ENCODE measurements at places on chromosomes 2 and 18.

DNA sequence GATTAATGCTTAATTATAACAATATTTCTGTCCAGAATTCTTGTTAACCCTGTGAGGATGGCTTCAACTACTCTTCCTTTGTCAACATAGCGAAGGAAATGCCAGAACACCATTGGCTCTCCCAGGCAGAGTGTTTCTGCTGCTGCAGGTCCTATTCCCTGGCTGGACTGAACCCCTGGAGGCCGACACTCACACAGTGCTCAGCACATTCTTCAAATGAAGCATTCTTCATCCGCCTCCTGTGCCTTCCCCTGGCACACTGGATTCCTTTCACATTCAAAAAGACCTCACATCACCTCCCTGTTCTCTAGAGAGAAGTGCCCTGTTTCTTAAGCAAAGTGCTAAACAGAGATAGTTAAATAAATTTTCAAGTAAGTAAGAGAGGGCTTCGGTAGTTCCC is 187.3 kb upstream of the MSH6 start:
- no peak for DNase-seq

- peak; percentile 1 for DNase-seq
These were observed 54.9 kb upstream of the CAPN13 start for GRCh38 chr2:30862054-30862651.

GRCh38 chr2:167834707-167835106 is 412.7 kb downstream of the STK39 start:
- no peak for DNase-seq

DNA sequence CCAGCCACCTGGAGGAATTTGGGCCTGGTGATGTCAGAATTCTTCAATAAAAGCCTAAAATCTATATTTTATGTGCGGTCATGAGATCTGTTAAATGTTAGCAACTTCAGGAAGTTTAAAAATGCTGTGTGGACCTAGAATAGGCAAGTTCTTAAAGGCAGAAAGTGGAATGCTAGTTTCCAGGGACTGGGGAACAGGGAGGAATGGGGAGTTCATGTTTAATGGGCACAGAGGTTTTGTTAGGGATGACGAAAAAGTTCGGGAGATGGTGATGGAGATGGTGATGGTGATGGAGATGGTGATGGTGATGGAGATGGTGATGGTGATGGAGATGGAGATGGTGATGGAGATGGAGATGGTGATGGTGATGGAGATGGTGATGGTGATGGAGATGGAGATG is 9.2 kb downstream of the TYMS start:
- DNase-seq = no peak

DNA sequence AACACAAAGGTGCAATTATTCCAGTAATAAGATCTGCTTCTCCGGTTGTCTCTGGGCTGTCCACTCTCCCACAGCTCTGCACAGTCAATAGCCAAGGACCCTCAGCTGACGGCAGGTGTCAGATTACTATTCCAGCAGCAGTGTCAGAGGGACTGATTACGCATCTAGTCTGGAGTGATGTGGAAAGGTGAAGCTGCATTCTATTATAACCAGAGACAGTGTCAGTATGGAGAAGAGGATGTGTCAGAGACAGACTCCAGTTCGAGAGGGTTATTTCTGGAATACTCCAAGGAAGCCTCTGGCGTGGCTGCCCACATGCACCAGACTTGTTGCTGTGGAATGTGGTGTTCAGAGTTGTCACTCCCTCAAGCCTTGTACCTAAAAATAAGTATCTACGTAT is 163.6 kb upstream of the TMEM200C start:
- DNase-seq = no peak

GRCh38 chr2:194253528-194254259 is 1403.3 kb upstream of the SLC39A10 start:
- no peak for DNase-seq

DNA sequence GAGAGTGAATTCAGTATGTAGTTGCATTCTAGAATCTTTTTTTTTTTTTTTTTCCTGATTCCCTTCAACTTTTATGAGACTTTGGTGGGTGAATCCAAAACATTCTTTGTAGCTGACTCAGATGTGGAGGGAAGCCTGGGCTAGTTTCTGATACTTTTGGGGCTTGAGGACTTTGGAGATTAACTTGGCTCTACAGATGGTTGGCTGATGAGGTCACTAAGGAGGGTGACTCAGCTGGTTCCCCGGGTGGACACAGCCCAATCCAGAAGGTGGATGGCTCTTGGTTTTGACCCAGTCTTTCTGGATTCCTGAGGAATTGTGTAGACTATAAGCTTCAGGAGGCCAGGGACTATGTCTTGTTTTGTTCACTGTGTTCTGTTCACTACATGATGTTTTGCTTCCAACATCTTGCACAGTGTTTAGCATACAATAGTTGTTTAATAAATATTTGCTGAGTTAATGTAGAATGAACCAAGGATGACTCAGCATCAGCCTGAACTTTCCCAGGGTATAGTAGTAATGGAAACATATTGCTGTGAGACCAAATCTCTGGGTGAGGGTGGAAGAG is 30.5 kb downstream of the LAMA3 start:
- no peak for DNase-seq

- no peak for DNase-seq
These were observed 141.1 kb downstream of the HDAC4 start for GRCh38 chr2:239259603-239260298.

DNA sequence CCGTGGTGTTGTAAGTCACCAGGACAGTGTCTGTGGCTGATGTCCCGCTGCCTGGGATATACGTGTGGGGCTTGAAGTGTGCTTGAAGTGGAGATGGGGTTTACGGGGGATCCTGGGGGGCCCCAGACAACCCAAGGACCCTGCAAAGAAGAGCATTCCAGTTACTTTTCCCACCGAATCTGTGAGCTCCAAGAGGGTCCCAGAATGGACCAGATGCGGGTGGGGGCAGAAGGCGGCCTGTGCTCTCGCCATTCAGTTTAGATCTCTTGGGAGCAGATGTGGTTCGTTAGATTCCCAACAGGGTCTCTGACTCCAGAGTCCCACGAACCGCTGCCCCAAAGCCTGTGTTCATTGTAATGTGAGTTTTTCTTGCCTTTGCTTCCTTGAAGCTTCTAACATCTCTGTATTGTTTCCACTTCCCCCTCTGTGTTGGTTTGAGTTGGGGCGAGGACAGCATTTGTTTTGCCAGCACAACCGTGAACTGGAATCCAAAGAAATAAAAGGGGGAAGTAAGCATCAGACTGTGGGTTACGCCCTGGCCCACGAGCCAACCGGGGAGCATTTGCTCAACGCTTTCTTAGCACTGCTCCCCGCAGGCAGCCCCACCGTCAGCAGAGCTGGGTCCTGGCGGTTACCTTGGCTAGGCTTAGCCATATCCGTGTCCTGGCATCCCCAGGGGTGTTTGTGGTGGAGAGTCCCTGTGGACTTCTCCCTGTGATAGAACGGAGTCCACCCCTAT is 92.1 kb downstream of the SH3BP4 start:
- no peak for DNase-seq

DNA sequence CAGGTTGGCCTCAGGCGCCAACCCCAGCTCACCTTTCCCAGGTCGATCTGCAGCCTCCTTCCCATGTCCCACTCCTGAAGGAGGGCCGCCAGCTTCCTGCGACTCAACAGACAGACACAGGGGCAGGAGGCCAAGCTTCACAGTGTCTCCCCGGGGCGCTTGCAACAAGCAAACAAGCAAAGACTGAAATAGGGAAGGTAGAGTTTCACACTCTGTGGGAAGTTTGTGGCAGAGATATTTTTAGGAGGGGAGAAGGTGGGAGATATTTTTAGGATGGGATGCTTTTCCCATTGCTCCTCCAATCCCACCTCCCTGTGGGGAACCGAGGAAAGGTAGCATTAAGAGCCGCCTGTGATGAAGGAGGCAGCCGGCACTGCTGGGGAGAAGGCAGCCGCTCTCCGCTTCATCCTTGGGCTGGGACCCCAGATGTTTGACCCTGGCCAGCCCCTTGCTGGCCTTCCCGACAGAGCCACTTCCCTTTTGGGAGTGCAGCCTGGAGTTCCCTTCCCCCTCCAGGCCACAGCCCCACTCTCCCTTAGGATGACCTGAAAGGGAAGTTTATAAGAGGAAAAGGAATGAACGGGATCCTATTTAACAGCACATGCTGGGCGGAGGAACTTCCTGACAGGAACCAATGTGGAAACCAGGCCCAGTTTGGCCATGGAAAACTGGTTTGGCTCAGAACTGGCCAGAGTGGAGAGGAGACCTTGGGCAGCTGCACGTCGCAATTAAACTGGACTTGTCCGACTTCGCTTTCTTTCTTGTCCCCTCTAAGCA is 142.2 kb upstream of the SMAD2 start:
- DNase-seq = no peak

DNA sequence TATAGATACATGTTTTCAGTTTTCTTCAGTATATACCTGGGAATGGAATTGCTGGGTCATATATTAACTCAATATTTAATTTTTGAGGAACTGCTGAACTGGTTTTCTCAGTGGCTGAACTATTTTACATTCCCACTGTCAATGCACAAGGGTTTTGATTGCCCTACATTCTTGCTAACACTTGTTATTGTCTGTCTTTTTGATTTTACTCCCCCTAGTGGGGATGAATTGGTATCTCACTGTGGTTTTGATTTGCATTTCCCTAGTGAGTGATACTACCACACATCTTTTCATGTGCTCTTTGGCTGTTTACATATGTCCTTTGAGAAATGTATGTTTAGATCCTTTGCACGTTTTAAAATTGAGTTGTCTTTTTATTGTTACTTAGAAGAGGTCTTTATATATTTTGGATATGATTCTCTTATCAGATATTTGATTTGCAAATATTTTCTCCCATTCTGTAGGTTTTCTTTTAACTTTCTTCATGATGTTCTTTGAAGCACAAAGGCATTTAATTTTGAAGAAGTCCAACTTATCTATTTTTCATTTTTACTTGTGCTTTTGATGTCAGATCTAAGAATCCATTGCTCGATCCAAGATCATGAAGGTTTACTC is 36.2 kb downstream of the ASB1 start:
- DNase-seq = peak; percentile 12

- no peak for DNase-seq
These were observed 48.6 kb upstream of the GPR17 start for GRCh38 chr2:127597046-127597983.

- no peak for DNase-seq
These were observed 31.8 kb upstream of the INPP4A start for GRCh38 chr2:98412751-98413458.

DNA sequence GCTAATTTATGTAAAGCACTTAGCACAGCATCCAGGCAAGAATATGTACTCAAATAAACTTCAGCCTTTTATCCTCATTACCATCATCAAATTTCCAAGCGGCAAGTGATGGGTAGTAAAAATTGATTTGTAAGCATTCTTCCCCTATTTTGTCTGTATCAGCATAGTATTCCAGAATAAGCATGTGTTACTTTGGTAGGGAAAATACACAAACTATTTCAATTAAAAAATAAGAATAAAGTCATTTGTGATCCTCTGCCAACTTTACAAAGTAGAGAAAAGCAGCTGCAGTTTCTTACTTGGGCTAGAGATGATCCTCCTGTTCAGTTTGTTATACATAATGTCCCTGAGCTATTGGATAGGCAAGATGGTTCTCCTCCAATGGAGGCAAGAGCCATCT is 493.2 kb downstream of the ZEB2 start:
- no peak for DNase-seq

- no peak for DNase-seq
These were observed 32.7 kb upstream of the RBM44 start for GRCh38 chr2:237765875-237766274.

DNA sequence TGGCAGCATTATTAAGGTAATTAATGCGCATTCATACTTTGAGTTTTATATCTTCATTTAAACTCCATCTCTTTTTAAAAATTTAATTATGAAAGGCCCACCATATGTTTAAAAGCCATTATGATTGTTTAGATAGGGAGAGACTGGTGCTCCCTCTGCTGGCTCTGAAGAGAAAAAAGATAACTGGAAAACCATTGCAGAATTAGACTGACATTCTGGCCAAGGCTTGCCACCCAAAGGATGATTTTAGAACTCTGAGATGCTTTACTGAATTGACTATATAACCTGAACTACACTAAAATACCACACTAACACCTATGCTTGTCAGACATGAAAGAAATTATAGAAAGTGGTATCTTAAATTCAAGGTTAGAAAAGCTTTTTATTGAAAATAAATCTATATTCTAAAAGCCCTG is 127.6 kb upstream of the SPOPL start:
- no peak for DNase-seq

GRCh38 chr18:37636831-37637477 is 71.4 kb upstream of the CELF4 start:
- DNase-seq = no peak

- no peak for DNase-seq
These were observed 152.8 kb upstream of the COPS8 start for GRCh38 chr2:236932831-236933361.

GRCh38 chr2:128092656-128093055 is 1.7 kb downstream of the UGGT1 start:
- DNase-seq = no peak

DNA sequence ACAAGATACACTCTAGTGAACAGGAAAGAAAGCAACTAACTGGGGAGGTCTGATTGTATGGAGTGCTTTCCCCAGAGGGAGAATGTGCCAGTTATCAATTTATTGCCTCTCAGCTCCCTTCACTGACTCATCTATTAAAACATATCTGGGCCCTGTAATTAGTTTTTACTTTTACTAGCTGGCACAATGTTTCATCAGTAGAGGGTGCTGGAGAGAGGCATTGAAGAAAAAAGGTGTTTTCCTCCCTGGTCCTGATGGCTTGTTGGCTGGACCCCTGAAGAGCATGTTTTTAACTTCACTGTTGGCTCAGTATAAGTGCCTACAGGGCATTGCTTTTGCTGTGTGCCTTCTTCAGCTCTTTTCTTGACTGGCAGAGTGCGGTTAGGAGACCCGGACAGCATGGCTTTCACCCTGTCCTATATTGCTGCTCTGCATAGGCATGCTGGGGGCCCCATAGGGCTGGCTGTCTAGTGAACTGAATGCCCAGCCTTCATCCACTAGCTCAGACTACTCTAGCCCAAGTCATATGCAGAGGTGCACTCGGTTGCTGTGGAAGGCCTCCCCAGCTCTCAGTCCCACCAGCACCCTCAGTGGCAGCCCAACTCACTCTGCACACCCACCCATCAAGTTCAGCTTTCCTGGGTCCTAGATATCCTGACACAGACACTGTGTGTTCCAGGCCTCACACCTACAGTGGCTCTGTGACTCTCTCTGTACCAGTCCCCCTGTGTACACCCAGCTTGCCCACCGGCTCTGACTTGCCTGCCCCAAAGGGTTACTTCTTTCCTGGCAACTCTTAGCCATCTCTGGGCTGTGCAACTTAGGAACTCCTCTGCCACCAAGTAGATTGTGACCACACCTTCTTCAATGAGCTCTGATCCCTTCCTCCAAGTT is 62.3 kb upstream of the ACYP2 start:
- DNase-seq = no peak

DNA sequence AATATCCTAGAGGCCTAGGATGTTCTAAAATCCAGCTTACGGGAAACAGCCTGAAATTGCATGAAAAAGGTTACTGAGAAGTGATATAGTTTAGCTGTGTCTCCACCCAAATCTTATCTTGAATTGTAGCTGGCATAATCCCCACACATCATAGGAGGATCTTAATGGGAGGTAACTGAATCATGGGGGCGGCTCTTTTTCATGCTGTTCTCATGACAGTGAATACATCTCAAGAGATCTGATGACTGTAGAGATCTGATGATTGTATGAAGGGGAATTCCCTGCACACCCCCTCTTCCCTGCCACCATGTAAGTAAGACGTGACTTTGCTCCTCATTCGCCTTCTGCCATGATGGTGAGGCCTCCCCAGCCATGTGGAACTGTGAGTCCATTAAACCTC is 385.6 kb upstream of the ID2 start:
- DNase-seq = no peak
